ENCODE measurements at places on chromosomes 2 and 18.

DNA sequence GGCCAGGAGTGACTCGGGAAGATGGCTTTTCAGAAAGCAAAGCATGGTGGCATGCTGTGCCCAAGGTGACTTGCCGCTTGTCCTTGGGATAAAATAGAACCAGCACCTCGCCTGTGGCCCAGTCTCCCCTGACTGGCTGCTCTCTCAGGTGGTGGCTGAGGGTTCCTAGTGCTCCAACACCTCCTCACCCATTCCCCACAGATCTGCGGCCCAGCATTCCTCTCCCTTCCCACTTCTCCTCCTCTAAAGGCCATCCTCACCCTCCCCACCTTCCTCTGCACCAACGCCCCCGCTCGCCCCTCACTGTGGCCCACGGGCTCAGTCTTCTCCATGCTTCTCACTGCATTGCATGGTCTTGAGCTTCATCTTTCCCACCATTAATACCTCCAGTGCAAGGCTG lies 132.4 kb downstream of the PXDN start:
- DNase-seq = no peak

DNA sequence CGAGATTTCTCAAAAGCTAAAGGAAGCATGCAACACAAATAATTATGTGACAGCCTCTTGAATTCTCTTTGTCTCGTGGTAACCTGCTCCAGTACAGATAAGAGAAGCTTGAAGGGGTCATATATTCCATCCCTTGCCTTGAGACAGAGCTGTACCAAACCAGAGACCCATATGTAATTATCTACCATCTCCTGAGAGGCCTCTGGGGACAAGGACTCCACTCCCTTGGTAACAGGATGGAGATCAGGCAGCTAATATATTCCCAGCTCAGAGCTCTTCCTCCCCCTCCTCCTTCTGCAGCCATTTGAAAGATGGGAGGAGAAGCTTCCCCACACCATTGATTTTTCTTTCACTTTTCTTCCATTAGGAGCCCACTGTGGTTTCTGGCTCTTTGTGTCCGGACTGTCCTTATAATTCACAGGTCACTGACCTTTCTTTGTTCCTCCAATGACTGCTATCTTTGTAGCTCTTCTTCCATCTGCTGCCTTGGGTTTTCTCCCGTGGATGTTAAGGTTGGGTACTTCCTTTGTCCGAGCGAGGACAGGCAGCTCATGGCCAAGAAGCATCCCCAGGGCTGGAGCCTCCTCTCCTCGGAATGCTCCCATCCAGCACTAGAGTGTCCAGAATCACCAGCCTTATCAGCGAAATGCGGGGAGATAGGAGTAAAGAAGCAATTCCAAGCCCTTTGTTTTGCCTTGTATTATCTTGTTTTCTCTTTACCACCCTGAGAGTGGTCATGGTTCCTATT lies 72.6 kb upstream of the STPG4 start:
- no peak for DNase-seq

DNA sequence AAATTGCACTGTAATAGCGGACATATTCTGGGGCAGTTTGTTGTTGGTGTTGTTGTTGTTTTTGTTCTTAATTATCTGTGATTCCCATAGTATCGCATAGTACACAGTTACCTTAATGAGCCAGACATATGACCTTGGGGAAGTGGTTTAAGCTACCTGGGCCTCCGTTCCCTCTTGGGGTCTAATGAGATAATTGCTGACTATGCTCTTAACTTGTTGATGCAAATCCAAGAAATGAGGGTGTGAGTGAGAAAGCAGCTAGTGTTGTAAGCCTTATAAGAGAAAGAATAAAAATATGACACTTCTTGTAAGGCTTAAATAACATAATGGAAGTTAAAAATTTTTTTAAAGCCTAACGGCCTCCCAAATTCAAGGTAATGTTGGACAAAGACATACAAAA lies 7.1 kb downstream of the NMI start:
- DNase-seq = no peak

GRCh38 chr2:198545411-198545810 lies 741.0 kb downstream of the PLCL1 start:
- no peak for DNase-seq

DNA sequence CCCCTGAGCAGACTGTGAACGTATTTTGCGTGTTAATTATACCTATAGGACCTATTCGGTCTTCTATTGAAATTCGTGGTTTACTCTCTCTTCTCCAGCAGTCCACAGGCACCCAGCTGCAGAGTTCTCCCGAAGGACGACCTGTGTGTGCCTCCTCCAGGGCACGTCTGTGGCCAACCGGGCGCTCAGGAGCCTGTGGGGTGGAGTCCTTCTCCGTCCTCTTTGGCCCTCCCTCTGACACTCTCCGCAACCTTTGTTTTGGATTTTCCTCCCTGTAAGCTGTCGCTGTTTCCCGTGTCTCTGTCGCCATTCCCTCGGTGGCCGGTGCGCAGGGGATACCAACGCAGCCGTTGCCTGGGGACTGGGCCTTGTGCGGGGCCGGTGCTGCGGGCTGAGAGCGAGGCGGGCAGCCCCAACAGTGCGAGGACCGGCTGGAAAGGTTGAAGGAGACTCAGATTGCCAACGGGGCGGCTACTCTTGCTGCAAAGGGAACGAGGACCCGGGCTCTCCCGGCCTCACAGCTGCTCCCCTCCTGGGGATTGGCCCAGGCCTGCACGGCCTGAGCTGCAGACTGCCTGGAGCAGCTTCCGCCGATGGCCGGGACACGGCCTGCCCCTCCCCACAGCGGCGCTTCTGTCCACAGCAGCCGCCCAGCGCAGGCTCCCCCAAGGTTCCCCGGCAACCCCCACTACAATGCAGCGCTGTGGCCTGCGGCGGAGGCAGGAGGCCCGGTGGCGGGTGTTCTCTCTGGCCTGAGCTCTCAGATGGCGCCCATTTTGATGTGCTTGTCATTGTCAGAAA lies 221.0 kb downstream of the MTX2 start:
- no peak for DNase-seq

DNA sequence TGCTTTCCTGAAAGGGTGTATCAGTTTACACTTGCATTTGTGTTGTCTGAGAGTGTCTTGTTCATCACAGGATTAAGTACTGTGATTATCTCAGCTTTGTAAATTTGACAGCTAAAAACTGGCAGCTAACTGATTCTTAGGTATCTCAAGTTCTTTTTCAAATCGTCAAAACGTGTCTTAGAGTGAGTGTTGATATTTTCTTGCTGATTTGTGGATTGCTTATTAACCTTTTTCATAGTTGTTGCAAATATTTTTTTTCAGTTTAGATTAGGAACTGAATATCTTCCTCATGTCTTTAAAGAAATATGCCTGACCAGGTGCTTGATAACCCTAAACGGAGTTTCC lies 41.9 kb downstream of the LRRFIP1 start:
- no peak for DNase-seq

DNA sequence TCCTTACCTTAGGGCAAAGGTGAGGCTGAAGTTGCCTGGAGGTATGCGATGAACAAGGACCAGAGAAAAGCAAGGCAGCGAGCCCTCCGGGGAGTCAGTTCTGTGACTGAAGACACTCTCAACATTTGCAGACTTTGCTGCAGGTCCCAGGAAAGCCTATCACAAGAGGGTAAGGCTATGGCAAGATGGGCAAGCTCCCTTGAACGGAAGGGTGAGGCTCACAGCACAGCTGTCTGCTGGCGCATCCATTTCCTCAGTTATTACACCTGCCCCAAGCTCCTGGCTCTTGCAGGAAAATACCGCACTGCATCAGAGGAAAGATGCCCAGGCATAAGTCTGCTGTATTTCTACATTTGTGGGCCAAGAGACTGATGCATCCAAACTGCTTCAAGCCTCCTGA lies 141.4 kb downstream of the BCL11A start:
- DNase-seq = no peak

DNA sequence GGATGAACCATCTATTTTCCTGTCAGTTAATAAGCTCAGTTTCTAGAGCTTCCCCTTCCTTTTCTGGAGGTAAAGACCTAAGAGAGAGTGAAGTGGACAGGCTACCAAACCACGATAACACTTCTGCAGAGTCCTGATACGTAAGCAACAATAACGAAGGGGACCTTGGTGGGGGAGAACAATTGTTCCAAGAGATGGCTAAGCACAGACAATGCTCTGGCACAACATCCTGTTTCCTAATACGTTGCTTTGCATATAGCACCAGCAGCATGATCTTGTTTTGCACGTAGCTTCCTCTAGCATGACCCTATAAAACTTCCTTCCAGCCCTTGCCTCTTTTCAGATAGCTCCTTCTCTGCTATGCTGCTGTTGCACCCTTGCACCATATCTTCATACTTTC lies 247.3 kb downstream of the RAD51AP2 start:
- DNase-seq = no peak

- no peak for DNase-seq
Measured at GRCh38 chr18:54157646-54158385, 66.7 kb downstream of the MBD2 start.

GRCh38 chr2:79721061-79721460 lies 208.2 kb downstream of the CTNNA2 start:
- DNase-seq = no peak

DNA sequence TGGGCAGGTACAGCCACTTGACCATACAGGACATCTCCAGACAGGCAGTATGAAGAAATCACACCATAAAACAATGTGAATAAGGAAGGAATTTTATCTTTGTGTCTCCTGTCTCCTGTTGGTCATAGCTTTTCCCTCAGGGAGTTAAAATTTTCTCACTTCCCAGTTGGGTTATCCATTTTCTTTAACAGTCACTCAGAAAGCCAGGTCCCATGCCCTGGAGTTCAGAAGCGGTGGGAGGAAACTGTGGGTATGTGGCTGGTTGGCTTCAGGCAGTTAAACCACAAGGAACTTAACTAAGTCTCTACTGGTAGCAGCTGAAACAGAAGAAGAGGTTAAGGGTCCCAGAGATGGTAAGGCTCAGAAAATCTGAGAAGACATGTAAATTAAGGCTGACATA lies 6.5 kb upstream of the SMAD2 start:
- DNase-seq = no peak

Data from fibroblast of skin of left biceps (primary cell).